Adrenal gland (tissue), 19 donors: ENCODE measurements at places on chromosomes 6 and 20. TPM values are rescaled to one million over a fixed set of nuclear protein-coding genes. Genes with fewer than 3 reads are reported as not detected.

The FAM217A gene
- total RNA-seq = 0.17 TPM

The EYS gene
- 3.1 TPM for total RNA-seq

The ADAT2 gene
- 2.1 TPM for total RNA-seq

The PKHD1 gene
- total RNA-seq = 0.09 TPM

The GPLD1 gene
- total RNA-seq = 0.60 TPM

The SOX18 gene
- total RNA-seq = 9.5 TPM

The SLC35D3 gene
- total RNA-seq = not detected

The TRAM2 gene
- total RNA-seq = 11.8 TPM

The TAGAP gene
- total RNA-seq = 3.6 TPM

The DLK2 gene
- total RNA-seq = 3.9 TPM

The OR2B6 gene
- not detected for total RNA-seq

The TRIM15 gene
- not detected for total RNA-seq

- H3K4me3 ChIP-seq = no peak overlapping the region
- no peaks in the 10 kb centered on the region for H3K27me3 ChIP-seq
- peaks cover 8% of the 10 kb centered on the region for H3K4me1 ChIP-seq
- no peaks in the 10 kb centered on the region for H3K36me3 ChIP-seq
- DNase-seq = no peak
- H3K27ac ChIP-seq = no peak overlapping the region
Measured at GRCh38 chr20:53023732-53024520, 51.8 kb downstream of the TSHZ2 start.

- H3K36me3 ChIP-seq = no peaks in the 10 kb centered on the region
- DNase-seq = no peak
- H3K27ac ChIP-seq = no peak overlapping the region
- no peaks in the 10 kb centered on the region for H3K27me3 ChIP-seq
- H3K4me3 ChIP-seq = no peak overlapping the region
- no peaks in the 10 kb centered on the region for H3K4me1 ChIP-seq
Measured at GRCh38 chr6:150978624-150979023, 113.1 kb downstream of the MTHFD1L start.

DNA sequence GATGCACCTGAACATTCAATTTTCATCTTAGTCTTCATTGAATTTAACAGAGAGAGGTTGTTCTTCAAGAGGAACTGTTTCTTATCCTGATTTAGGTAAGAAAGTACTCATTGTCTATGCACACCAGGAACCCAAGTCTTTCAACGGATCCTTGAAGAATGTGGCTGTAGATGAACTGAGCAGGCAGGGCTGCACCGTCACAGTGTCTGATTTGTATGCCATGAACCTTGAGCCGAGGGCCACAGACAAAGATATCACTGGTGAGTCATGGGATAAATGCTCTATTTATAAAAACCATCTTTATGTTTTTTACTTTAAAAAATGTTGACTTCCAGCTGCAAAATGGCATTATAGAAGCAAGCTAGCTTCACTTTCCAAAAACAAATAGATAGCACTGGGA is 10.2 kb downstream of the NQO2 start:
- peak overlapping the region; percentile 13 for H3K27ac ChIP-seq
- peaks cover 76% of the 10 kb centered on the region for H3K36me3 ChIP-seq
- peaks cover 11% of the 10 kb centered on the region for H3K4me1 ChIP-seq
- no peak overlapping the region for H3K4me3 ChIP-seq

- no peaks in the 10 kb centered on the region for H3K36me3 ChIP-seq
- DNase-seq = no peak
- no peaks in the 10 kb centered on the region for H3K4me1 ChIP-seq
- H3K27me3 ChIP-seq = no peaks in the 10 kb centered on the region
- no peak overlapping the region for H3K27ac ChIP-seq
- no peak overlapping the region for H3K4me3 ChIP-seq
Measured at GRCh38 chr20:33105316-33105924, 26.0 kb downstream of the BPIFB4 start.

- H3K36me3 ChIP-seq = no peaks in the 10 kb centered on the region
- H3K27me3 ChIP-seq = no peaks in the 10 kb centered on the region
- DNase-seq = peak; percentile 79
- no peak overlapping the region for H3K4me3 ChIP-seq
- peaks cover 10% of the 10 kb centered on the region for H3K4me1 ChIP-seq
- no peak overlapping the region for H3K27ac ChIP-seq
Measured at GRCh38 chr6:31068669-31069340, 43.6 kb downstream of the C6orf15 start.

DNA sequence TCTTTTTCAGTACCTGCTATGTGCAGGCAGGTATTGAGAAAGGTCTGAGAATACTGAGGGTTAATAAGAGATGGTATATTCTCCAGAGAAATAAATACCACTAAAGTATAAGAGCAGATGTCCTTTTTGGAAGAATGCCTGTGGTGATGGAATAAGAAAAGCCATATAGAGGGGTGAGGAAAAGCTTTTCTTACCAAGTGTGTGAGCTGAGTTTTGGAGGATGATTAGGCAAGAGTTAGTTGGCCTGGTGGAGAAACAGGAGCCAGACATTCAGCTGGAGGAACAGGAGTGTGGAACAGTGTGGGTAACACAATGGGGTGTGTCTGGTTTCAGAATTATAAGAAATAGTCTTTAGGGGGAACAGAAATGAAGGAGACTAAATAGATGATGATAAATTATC is 19.9 kb downstream of the ZNF451 start:
- no peaks in the 10 kb centered on the region for H3K36me3 ChIP-seq
- no peak overlapping the region for H3K27ac ChIP-seq
- H3K4me3 ChIP-seq = no peak overlapping the region
- H3K27me3 ChIP-seq = no peaks in the 10 kb centered on the region

DNA sequence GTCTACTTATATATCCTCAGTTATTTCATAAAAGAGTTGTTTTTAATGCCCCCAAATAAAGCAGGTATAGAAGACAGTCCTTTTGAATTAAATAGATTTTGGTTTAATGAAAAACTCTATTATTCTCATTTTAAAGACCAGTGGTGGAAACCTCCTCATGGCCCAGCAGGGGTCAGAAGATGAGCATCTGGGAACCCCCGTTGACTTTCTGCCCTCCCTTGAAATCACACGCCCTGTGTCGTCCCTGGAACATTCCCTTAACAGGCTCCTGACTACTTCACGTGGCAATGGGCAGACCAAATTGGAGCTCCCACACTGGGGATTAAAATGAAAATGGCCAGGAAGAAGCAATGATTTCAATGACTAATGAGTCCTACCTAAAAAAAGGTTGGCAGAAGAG is 220.9 kb downstream of the KIF16B start:
- no peak for DNase-seq
- H3K4me3 ChIP-seq = no peak overlapping the region
- no peaks in the 10 kb centered on the region for H3K36me3 ChIP-seq
- no peaks in the 10 kb centered on the region for H3K4me1 ChIP-seq
- no peaks in the 10 kb centered on the region for H3K27me3 ChIP-seq

- no peaks in the 10 kb centered on the region for H3K27me3 ChIP-seq
- no peak for DNase-seq
- no peaks in the 10 kb centered on the region for H3K4me1 ChIP-seq
- no peak overlapping the region for H3K4me3 ChIP-seq
Measured at GRCh38 chr6:141510803-141511202, 621.9 kb upstream of the GJE1 start.

DNA sequence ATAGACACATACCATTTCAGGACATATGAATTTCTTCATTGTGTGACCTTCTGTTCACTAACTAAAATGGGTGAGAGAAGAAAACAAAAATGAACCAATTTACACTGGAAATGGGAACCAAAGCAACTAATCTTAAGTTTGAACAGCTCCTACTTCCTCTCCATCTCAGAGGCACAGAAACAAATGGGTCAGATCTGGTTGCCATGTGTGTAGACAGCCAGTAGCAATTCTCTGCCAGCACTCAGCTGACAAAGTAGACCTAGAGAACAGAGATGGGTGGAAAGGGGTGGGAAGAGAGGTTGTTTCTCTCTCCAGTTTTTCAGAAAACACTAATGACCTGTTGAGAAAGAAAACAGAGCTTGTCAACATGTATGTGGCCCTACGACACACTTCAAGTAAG is 14.3 kb upstream of the POPDC3 start:
- peaks cover 8% of the 10 kb centered on the region for H3K27me3 ChIP-seq

DNA sequence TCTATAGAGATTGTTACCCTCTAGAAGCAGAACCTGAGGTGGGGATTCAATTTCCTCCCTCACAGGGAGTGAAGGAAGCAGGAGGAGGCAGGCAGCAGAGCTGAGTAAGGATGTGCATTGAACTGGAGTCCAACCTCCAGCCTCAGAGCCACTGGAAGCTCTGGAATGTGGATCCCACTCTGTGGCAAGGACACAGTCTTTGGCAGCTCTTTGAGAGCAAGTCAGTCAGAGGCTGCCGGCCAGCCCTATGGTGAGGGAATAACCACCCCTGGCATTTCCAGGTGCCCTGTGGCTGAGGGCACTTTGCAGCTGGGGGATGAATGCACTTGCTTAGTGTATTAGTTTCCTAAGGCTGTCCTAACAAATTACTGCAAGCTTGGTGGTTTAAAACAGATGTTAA is 37.2 kb downstream of the EBF4 start:
- H3K27ac ChIP-seq = no peak overlapping the region
- DNase-seq = no peak
- H3K36me3 ChIP-seq = no peaks in the 10 kb centered on the region
- no peak overlapping the region for H3K4me3 ChIP-seq

- no peaks in the 10 kb centered on the region for H3K36me3 ChIP-seq
- H3K27ac ChIP-seq = no peak overlapping the region
- H3K4me3 ChIP-seq = no peak overlapping the region
- H3K27me3 ChIP-seq = no peaks in the 10 kb centered on the region
- no peaks in the 10 kb centered on the region for H3K4me1 ChIP-seq
Measured at GRCh38 chr6:53696341-53696740, 30.8 kb upstream of the KLHL31 start.

GRCh38 chr20:38104285-38104684 is 60.8 kb downstream of the TGM2 start:
- no peak for DNase-seq
- H3K36me3 ChIP-seq = no peaks in the 10 kb centered on the region
- peaks cover 23% of the 10 kb centered on the region for H3K4me1 ChIP-seq
- H3K4me3 ChIP-seq = no peak overlapping the region

DNA sequence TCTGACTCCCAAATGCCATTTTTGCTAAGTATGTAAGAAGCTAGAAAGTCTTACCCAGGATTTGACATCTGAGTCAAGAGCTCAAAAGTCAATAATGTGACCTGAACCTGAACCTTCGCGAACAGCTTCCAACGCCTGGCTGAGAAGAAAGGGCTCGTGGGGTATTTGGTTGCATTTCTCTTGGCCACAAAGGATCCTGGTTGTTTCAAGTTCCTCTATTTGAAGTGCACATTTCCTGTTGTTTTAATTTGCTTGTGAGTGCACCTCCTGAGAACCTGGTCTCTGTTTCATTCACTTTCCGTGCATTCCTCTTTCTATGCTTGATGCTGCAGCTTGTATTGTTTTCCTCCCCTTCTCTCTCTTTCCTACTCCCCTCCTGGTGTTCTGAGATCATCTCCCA is 212.5 kb downstream of the FOXA2 start:
- no peaks in the 10 kb centered on the region for H3K27me3 ChIP-seq
- H3K27ac ChIP-seq = no peak overlapping the region
- no peaks in the 10 kb centered on the region for H3K4me1 ChIP-seq

DNA sequence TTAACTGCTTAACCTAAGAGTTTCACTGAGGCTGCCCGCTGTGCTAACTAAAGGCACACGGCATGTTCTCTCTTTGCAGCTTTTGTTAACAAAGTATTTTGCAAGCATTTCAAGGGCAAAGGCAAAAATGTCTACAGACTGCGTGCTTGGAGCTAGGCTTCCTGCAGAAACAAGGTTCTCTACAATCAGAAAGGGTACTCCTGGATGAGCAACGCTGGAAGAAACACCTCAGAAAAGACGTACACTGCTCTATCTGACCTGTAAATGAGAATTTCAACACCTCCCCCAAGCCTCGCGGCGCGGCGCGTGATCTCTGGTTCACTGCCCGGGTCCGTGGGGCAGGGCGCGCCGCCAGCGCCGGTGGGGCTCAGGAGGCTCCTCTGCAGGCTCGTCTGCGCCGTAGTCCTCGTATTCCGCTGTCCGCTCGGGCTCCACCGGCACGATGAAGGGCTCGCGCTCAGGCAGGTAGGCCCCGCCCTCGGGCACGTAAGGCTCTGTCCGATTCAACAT is 120.9 kb downstream of the COL12A1 start:
- H3K36me3 ChIP-seq = no peaks in the 10 kb centered on the region
- H3K27ac ChIP-seq = no peak overlapping the region
- no peaks in the 10 kb centered on the region for H3K27me3 ChIP-seq
- DNase-seq = no peak
- no peak overlapping the region for H3K4me3 ChIP-seq

- no peak overlapping the region for H3K27ac ChIP-seq
- no peaks in the 10 kb centered on the region for H3K27me3 ChIP-seq
- no peak overlapping the region for H3K4me3 ChIP-seq
- H3K4me1 ChIP-seq = no peaks in the 10 kb centered on the region
Measured at GRCh38 chr6:139508576-139508975, 134.1 kb upstream of the CITED2 start.

DNA sequence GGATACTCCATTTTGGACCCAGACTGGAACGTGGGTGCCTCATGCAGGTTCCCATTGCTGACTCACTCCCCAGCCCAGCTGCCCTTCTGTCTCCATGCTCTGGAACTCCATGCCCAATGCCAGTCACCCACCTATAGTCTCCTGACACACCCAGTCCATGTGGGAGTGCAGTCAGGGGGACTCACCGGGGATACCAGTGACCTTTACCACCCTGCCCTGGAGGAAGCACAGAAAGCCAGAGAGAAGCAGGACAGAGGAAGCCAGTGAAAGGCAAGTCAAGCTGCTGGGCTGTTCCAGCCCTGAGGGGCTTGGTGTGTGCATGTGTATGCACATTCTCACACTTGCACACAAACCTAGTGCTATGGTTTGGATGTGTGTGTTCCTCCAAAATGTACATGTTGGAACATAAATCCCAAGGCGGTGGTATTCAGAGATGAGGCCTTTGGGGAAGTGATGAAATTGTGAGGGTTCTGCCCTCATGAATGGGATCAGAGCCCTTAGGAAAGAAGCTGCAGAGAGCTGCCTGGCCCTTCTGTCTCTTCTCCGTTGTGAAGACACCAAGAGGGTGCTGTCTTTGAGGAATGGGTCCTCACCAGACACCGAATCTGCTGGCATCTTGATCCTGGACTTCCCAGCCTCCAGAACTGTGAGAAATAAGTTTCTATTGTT is 121.4 kb upstream of the MAFB start:
- peaks cover 2% of the 10 kb centered on the region for H3K27me3 ChIP-seq
- H3K4me1 ChIP-seq = no peaks in the 10 kb centered on the region

GRCh38 chr6:31597006-31597405 is 4.2 kb upstream of the NCR3 start:
- no peaks in the 10 kb centered on the region for H3K27me3 ChIP-seq
- no peak overlapping the region for H3K27ac ChIP-seq
- H3K4me1 ChIP-seq = no peaks in the 10 kb centered on the region
- H3K36me3 ChIP-seq = no peaks in the 10 kb centered on the region
- no peak overlapping the region for H3K4me3 ChIP-seq
